ENCODE measurements at places on chromosomes 1 and 21.

DNA sequence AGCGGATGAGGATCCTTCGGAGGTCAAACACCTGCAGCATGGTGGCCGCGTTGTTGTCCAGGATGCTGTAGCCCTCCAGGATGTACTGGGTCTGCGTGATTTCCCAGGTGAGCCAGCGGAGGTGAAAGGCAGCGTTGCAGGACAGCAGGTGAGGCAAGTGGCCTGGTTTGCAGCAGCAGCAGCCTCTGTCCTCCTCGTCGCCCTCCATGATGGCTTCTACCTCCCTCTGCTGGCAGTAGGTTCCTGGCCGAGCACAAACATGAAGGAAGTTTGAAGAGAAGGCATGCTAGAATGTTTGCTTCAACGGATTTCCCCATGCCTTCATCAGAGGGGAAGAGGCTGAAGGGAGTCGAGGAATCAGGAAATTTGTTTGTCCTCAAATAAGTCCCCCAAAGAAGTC lies 74.7 kb downstream of the NTPCR start:
- peak; percentile 10 for DNase-seq

DNA sequence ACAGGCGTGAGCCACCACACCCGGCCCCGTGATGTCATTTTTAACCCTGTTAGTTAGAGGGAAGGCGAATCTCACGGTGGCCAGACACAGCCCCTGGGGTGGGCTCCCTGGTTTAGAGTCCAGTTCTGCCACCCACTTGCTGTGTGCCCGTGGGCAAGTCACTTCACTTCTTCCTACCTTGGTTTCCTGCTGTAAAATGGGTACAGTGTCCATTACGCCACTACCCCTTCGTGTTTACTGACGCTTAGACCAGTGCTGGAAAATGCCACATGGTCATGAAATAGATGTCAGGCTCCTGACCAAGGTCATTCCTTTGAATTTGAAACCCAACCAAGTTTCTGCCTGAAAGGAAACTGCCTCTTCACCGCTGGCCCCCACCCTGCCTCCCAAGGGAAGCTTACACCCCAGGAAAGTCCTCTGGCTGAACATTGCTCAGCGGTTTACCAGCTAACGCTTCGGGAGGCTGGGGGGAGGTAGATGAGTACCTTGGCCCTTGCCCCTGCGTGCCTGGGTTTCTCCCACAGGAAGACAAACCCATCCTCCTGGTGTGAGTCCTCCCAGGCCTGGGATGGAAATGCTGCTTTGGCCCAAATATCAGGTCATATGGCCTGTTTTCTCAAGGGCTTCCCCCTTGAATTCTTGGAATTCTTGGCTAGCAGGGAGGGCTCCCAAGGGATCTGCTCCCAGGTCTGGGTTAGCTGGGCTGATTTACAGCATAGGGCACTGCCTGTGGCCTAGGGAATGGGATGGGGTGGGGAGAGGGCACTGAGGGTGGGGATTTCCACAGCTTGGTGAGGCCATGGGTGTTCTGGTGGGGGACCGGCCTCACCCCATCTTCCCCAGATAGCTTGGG lies 7.6 kb upstream of the AADACL4 start:
- no peak for DNase-seq

DNA sequence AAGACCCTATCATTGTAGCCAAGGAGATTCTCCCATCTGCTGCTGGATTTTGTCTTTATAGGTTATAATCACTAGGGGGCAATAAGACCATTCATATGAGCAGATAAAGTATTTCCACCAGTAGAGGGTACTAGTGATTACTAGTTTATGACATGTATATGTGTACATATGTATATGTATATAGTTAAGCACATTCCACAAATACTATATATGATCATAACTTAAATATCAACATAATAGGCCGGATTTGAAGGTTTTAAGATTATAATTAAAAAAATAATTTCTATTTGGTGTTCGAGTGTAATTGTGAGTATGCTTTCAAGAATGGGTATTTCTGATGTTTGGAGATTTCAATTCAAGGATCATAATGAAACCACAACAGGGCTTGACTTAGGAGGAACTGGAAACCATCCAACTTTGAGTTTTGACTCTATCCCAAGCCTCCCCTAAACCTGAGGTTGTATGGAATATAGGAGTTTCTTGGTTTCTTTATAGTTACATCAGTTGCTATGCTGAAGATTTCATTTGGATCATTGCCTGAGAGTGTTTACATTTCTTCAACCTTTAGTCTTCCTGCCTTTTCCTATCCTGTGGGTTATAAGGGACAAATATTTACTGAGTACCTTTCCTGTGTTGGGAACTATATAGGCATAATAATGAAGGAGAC lies 16.9 kb downstream of the TCEANC2 start:
- DNase-seq, result no peak

DNA sequence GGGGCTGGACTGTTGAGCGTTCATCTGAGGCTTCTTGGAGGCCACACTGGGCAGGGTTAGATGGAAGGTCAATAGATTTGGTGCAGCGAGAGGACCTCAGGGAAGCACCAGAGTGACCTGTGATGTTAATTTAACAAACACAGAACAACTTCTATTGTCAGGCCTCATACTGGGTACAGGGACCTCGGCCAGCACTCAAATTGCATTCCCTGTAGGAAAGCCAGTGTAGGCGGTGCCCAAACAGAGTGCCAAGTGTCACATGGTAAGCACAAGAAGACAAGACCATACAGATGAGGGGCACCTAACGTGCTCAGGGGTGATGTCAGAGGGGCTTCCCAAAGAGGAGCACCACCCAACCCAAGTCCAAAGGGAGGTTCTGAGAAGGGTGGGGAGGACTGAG lies 1.3 kb downstream of the TMEM269 start:
- DNase-seq, result no peak

- no peak for DNase-seq
Measured at GRCh38 chr1:15261155-15262002, 14.4 kb downstream of the FHAD1 start.

DNA sequence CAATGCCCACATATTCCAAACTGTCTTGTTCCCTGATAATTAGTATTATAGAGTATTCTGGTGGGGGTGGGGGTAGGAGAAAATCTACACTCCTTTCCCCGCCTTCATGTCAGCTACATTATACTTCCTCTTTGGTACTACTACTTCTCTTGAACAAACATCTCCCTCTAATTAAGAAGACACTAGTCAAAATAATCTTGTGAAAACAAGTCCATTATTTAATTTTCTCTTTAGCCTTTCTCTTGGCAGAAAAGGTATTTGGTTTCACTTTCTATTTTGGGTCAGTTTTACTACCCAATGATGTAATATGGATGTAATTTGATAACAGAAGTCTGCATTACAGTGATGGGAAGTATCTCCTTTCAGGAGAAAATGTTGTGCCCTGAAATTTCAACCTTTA lies 22.5 kb downstream of the NTMT2 start:
- no peak for DNase-seq

GRCh38 chr21:40165773-40166070 lies 298.5 kb downstream of the PCP4 start:
- no peak for DNase-seq

DNA sequence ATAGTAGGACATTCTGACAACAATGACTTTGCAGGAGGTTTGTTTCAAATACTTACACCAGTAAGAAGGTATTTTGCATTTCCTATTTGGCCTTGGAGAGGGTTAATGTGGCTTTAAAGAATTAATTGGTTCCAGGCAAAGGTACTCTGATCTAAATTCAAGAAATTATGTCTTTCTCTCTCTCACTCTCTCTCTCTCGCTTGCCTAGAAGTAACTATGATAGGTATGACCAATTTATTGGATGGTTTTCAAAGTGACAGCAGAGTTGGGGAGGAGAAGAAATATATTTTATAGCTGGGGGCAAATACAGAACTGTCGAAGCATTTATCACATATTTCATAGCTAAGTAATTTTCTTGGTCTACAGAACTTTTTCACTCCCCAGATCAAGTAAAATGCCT lies 116.0 kb downstream of the ATP6V1G3 start:
- no peak for DNase-seq

GRCh38 chr1:204842892-204843291 lies 27.8 kb upstream of the NFASC start:
- DNase-seq, result no peak

DNA sequence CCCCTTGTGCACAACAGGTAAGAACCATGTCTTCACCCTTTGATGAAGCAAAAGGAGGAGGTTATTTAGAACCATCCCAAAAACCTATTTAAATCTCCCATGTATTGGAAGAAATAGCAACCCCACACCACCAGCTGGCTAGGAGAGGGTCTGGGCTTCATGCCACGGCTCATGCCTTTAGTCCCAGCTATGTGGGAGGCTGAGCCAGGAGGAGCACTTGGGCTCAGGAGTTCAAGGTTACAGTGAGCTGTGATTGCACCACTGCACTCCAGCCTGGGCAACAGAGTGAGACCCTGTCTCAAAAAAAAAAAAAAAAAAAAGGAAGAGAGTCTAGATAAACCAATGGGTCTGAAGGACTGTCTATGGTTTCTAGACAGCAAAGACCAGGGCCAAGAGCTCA lies 197.9 kb upstream of the COA6 start:
- DNase-seq, result no peak

- DNase-seq, result no peak
Measured at GRCh38 chr1:235450886-235451483, 53.3 kb downstream of the B3GALNT2 start.

- no peak for DNase-seq
Measured at GRCh38 chr1:173328961-173329360, 121.8 kb upstream of the TNFSF4 start.

GRCh38 chr1:160048335-160048734 lies 16.5 kb upstream of the PIGM start:
- DNase-seq, result no peak

- DNase-seq, result no peak
Measured at GRCh38 chr1:92992054-92992453, 30.8 kb upstream of the DIPK1A start.

GRCh38 chr1:27176954-27177353 lies 22.0 kb upstream of the SLC9A1 start:
- DNase-seq, result no peak

GRCh38 chr21:36700971-36701755 lies 2.2 kb downstream of the SIM2 start:
- no peak for DNase-seq

- no peak for DNase-seq
Measured at GRCh38 chr1:160053548-160054365, 16.2 kb downstream of the KCNJ10 start.

DNA sequence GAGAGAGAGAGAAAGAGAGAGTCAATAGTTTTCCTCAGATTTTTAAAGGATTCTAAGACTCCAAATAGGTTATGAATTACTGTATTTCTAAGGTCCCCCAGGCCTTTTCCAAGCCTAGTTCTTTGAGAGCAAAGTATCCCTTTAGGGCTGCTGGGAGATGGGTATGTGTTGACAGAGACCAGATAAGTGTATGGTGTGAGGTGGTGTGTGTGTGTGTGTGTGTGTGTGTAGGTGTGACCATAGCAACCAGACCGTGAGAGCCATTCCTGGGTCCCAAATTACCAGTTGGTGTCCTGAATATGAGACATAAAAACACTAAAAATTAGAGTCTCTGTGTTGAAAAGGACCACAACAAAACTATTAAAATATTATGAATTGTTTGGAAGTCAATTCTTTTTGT lies 41.7 kb upstream of the DNAJC6 start:
- DNase-seq, result no peak

DNA sequence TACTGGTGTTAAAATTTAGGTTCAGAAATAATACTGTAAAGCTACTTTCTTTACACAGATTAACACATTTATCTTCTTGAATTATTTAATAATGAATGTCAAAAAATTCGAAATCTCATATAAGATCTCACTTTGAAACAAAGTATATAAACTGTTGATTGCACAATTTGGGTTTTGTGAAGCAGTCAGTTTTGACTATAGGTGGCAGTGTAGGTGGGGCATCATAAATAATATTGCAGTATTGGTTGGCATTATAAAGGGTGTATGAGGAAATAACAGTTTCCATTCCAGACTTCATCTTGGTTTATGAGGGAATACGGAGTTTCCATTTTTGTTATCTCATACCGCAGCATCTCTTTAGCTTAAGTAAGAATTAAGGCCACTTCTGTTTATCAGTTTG lies 49.9 kb downstream of the SUCO start:
- DNase-seq, result no peak

DNA sequence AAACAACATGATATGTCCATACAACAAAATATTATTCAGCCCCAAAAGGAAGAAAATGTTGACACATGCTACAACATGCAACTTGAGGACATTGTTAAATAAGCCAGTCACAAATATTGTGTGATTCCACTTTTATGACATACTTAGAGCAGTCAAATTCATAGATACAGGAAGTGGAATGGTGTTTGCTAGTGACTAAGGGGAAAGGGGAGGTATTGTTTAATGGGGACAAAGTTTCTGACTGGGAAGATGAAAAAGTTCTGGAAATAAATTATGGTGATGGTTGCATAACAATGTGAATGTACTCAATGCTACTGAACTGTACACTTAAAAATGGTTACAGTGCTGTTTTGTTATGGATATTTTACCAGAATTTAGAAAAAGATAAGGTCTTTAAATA lies 77.7 kb downstream of the RHOU start:
- DNase-seq, result no peak

DNA sequence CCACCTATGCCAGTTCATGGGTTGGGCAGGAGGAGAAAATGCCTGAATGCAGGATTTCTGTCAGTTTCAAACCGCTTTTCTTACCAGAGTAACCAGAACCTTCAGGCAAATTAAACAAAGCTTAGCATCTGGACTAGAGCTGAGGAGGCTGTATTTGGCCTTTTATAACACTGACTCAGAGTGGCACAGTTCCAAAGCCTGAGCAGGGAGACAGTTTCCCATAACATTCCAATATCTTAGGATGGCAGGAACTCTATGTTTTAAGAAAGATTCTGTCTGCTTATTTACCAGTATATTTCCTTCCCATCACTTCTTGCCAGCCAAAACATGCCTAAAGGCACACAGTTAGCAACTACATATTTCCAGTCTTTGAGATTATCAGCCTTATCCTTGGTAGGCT lies 46.8 kb downstream of the UBR4 start:
- no peak for DNase-seq

DNA sequence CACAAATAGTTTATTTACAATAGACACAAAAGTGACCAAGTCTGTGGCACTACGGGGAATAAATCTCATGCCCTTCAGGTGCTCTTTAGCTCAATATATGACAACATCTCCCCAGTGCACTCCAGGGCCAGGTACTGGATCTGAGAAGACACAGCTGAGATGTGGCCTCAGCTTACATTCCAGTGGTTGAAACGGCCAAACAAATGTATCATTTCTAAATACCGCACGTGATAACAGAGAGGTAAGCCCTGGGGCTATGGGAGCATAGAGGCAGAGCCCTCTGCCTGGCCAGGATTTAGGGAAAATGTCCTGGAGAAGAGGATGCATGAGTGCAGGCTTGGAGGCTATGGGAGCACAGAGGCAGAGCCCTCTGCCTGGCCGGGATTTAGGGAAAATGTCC lies 630.5 kb downstream of the SMYD3 start:
- DNase-seq, result no peak
